ENCODE measurements at places on chromosomes 16 and 17.

DNA sequence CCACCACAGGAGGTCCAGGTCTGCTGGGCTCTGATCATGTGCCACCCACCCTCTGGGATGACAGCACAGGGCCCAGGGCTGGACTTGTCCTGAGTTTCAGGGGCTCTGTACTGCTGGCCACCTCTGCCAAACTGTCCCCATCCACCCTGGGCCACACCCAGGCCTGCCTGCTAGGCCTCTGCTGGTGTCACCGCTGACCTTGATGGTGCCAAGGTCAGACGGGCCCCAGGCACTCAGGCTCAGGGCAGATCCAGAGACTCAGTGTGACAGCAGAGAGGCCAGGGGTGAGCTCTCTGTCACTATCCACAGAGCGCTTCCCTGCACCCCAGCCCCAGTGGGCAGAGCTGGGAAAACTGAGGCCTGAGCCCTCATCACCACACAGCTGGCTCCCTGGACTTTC, 75.6 kb downstream of the RMI2 start:
- no peak for DNase-seq

DNA sequence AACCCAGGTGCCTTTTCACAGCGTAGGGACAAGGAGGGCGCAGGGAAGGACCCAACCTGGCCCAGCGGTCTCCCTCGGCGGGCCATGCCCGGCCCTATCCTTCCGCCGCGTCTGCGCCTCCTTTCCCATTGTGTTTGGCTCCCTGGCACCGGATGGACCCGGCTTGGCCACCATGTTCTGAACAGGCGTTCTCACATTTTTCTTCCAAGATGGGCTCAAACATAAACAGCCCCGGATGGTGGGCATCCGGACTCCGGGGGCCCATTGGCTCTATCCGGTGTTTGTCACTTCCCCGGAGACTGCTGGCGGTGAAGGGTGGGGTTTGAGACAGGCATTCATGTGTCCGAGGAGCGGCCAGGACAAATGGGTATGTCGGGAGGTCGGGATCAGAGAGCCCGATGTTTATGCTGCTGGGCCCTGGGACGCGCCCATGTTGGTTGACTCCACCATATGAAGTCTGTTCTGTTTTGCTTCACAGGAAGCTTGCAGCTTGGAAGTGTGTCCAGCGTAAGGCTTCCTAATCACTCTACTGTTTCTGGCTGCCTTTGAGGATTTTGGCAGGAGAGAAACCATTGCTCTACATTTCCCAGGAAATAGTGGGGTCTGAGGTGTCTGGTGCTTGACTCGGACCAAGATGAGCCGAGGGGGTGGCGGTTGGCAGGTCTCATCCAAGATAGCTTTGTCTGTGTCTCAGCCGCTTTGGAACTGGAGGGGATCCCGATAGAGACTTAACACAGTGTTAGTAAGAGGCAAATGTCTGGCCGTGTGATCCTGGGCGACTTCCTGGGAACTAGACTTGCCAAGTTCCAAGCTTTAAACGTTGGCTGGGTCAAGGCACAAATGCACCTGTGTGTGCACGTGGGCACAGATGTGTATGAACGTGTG, 188.3 kb downstream of the IRF8 start:
- no peak for DNase-seq

DNA sequence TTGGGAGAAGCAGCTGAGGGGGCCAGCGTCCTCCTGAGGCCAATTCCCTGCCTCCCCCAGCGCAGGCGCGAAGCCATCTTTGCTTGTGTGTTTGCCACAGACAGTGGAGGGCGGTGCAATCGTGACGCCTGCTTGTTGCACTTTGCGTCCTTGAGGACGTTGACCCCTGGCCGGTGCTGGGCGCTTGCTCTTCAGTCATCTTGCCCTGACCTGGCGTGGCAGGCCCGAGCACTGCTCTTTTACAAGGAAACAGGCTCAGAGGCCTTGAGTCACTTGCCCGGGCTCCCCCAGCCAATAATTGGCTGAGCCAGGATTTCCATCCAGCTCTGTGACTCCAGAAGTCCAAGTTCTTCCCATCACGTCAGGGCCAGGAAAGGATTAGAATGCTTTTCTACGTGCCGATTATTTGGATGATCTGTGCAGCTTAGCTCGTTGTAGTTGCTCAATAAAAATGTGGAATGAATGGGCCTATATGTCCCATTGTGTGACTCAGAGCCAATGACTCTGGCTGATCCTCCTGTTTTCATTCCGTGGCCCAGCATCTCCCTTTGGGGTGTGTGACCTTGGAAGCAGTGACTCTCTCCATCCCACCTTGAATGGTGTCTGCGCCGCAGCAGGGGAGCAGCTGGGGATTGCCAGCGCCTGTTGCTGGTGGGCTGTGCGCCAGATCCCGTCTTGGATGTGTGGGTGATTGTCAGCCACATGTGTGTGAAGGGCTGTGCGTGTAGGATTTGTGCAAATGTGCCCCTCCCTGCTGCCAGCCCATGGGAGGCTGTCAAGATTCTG, 214.1 kb downstream of the SEC14L1 start:
- peak; percentile 73 for DNase-seq

GRCh38 chr16:57944970-57945739, 25.8 kb downstream of the CNGB1 start:
- DNase-seq = no peak

Measured in astrocyte of the spinal cord (primary cell).